NCI-H748 treated with DMSO at 0.1 percent for 48 hours (cell line): ENCODE measurements at places on chromosomes 2 and 18.
A peak's percentile ranks its signal among the peaks of the same experiment; 100 is the strongest.

DNA sequence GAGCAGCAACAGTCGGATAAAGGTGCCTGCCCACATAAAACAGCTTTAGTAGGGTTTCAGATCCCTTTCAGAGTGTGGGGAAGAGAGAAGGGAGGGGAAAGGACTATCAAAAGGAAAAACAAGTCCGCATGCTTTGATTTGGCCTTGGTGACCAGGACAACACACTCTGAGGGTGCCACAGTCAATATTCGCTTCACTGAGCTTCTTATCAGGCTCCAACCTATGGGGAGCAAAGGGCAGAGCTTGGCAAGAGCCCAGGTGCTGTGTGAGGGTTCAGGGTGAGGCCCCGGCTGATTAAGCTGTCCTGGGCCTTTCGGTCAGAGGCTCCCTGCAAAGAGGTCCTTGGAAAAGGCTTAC is 237.4 kb upstream of the SMAD2 start:
- no peak for DNase-seq

GRCh38 chr2:159798376-159798725 is 343 bp upstream of the CD302 start:
- DNase-seq: peak; percentile 44

- DNase-seq: no peak
These were observed 61.1 kb upstream of the ACYP2 start for GRCh38 chr2:54054271-54054670.

- no peak for DNase-seq
These were observed 937.7 kb downstream of the TRIB2 start for GRCh38 chr2:13654416-13654815.

- no peak for DNase-seq
These were observed at the start of gene ABCB11 for GRCh38 chr2:169031202-169031601. TSS of gene ABCB11 (minus strand) at chr2:169031324. CDS start at chr2:169018125, 13,199 bp downstream.

DNA sequence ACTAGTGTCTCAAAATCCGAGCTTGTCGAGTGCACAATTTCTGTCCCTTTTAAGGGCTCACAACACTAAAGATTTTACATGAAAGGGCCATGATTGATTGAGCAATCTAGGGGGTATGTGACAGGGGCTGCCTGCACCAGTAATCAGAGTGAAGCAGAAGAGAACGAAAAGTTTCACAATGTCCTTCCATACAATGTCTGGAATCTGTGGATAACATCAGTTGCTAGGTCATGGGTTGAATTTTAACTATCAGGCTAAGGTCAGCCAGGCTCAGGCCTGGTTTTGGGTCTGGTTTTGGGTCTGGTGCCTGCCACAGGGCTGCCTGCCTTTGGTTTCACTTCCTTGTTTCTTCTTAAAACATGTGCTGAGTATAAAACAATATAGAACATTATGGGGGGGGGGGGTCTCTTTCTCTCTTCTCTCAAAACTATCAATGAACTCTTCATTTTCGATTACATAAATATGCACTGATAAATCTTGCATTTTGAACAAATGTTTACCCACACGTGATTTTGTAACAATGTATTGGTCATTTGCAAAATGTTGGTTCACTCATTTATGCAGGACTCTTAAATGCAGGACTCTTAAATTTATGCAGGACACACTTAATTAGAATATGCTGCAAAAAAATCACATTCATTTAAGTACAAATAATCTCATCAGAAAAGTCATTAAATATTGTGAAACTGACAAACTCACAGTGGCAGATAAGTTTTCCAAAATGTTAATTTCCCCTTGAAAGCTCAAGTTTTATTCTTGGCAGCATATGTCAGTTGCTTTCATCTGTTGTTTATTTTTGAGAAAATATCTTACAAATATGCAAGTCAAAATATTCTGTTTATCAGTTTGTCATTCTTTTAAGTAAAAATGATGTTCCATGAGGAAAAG is 290.5 kb upstream of the KYNU start:
- no peak for DNase-seq
